ENCODE measurements at places on chromosomes 11 and 22.

DNA sequence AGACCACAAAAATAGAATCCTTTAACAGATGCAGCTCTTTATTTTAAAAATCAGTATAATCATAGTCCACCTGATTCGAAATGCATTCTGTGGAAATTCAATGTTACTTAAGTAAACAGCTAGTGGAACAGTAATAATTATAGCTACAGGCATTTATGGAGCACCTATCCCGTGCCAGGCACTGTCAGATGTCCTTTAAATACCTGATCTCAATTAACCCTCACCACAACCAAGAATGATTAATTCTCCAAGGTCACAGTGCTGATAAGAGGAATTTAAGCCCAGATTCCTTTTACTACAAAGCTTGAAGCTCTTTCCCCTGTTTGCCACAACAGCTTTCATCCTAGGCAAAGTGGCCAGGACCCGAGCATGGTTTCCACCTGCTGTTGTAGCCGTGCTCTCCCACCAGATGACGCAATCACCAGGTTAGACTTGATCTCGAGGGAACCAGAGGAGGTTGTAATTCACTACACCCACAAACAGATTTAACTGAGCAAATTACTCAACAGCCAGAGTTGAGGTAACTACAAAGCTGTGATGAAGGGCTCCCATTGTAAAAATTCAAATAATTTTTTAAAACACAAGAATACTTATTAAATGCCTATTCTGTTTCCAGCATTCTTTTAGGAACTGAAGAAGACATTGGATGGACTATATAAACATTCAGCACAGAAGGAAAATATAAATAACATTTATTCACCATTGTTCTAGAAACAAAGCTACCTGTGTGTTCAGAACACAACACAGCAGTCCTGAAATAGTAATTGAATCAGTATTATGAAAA is 10.3 kb downstream of the PRDM10 start:
- peak; percentile 49 for DNase-seq

GRCh38 chr22:21568347-21569075 is 997 bp downstream of the UBE2L3 start:
- peak; percentile 55 for DNase-seq

DNA sequence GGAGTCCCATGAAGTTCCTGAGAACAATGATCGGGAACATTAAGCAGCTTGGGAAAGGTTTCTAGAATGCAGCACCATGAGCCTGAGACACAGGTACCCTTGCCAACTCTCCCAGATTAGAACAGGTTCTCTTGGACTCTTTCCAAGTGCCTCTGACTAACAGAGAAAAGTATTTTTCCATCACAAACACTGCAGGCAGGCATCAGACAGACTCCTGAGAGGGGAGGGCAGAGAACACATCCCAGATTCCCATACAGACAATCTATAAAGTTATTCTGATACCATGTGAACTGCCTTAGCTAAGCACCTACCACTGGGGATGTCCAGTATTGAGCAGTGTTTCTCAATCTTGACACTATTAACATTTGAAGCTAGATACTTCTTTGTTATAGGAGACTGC is 27.3 kb downstream of the SERGEF start:
- DNase-seq: peak; percentile 66

DNA sequence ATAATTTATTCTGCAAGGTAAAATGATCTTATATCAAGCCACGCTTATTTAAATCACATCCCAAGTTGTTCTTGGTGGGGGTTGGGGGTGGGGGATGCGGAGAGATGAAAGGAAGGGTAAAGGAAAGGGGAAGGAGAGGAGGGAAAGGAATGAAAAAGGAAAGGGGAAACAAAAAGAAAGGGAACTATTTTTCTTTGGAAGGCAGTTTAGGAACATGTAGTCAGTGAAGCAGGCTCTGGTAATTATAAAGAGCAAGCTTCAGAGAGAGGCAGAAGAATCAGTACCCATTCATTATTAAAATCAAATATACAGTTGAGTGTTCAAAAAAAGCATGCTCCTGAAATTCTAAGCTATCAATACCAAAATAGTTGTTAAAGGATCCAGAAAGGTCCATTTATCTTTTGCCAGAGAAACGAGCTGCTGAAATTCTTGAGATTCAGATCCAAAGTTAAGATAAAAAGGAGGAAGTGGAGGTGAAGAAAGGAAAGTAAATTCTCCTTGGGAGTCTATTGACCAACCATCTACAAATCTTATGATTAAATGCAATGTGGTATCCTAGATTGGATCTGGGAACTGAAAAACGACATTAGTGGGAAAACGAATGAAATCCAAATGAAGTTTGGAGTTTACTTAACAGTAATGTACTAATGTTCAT is 107.4 kb downstream of the SGSM3 start:
- no peak for DNase-seq

- no peak for DNase-seq
These were observed 486.4 kb upstream of the ISX start for GRCh38 chr22:34579519-34579918.

- DNase-seq: no peak
These were observed 88.3 kb upstream of the PARVA start for GRCh38 chr11:12288931-12289666.

- DNase-seq: no peak
These were observed 17.0 kb downstream of the IGLL1 start for GRCh38 chr22:23563111-23563510.

GRCh38 chr22:32587449-32587848 is 112.8 kb downstream of the FBXO7 start:
- DNase-seq: no peak

DNA sequence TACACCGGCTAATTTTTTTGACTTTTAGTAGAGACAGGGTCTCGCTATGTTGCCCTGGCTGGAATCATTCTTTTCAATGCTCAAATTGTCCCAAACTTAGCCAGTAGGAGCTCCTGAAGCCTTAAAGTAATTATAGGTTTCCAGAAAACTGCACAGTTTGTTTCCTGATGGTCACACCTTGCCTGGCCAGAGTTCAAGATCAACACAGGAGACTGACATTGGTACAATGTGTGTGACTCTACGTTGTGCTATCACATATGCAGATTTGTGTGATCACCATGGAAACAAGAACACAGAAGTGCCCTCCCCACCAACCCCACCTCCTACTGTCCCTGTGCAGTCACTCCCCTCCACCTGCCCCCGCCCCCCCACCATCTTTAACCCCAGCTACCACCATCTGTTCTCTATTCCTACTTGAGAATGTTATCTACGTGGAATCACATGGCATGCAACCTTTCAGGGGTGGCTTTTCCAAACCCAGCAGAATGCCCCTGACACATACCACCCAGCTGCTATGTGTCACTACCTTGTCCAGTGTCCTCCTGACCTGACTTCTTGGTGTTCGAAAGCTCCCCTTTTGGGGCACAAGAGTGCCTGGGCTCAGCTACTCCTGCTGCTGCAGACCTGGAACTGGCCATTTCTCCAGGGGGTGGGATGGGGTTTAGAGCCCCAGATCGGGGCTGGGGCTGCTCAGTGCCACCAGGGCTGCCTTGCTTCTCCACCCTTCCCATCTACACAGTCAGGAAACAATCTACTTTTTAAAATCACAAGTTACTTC is 6.1 kb upstream of the NAP1L4 start:
- DNase-seq: peak; percentile 59

GRCh38 chr11:13143486-13144297 is 133.9 kb upstream of the BMAL1 start:
- DNase-seq: peak; percentile 23

- peak; percentile 61 for DNase-seq
These were observed 76.3 kb downstream of the FAM168A start for GRCh38 chr11:73521621-73522020.

GRCh38 chr11:105673089-105673488 is 63.2 kb downstream of the GRIA4 start:
- peak; percentile 74 for DNase-seq
